Karpas-422 (cell line): ENCODE measurements at places on chromosomes 3 and 15. TPM values are rescaled to one million over a fixed set of nuclear protein-coding genes. Genes with fewer than 3 reads are reported as not detected.

The ECE2 gene
- total RNA-seq = 0.15 TPM in 1 of 2 replicates, not detected in the other

DNA sequence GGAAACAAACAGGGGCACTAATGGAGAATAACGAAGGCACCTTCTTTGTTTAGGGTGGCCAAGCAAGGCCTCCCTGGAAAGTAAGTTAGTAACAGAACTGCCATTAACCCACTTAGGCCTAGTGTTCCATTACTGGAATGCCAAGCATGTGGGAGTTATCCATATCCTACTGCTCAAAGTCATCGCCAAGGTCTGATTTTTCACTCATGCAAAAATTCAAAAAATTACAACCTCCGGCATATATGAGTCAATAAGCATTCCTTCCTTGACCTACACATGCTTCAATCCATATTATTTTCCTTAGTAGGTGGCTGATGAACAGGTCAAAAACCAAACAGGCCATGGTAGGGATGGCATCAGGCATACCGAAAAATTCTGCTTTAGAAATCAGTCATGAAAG is 1097.2 kb downstream of the FHIT start:
- DNase-seq = no peak

The COLQ gene
- total RNA-seq = 2.6 and 8.9 TPM in 2 replicates

DNA sequence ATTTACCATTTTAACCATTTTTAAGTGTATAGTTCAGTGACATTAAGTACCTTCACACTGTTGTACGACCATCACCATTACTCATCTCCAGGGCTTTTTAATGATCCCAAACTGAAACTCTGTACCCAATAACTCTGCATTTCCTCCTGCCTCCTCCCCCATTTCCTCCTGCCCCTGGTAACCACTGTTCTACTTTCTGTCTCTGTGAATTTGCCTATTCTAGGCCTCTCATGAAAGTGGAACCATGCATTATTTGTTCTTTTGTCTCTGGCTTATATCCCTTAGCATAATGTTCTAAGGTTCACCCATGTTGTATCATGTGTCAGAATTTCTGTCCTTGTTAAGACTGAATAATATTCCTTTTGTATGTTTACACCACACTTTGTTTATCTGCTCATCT is 154.2 kb downstream of the MECOM start:
- DNase-seq = no peak

DNA sequence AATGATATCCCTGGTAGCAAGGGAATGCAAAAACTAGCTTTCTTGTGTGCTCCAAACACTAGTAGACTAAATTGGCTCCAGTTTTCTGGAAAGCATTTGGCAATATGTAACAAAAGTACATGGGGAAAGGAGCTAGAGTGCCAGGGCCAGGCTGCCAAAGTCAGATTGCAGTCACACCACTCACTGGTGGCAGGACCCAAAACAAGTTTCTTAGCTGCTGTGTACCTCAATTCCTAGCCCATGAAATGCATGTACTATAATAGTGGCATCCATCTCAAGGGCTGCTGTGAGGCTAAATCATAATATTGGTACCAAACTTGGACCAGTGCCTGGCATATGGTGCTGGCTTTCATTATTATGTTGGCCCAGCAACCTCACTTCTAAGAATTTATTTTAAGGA is 49.3 kb downstream of the CLDN18 start:
- DNase-seq = no peak

DNA sequence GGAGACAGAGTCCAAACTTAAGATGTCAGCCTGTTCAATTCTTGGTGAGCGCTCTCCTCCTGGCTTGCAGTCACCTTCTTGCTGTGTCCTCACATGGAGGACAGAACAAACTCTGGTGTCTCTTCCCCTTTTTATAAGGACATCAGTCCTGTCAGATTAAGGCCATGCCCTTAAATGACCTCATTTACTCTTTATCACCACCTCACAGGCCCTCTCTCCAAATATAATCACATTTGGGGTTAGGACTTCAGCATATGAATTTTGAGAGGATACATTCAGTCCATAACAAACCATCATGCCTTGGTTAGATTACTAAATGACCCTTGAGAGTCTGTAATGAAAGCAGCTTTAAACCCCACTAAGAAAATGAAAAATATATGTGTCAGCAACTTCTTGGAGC is 175.2 kb downstream of the TAFA4 start:
- DNase-seq = no peak
